ENCODE measurements at places on chromosomes 1 and 21. TPM values are rescaled to one million over a fixed set of nuclear protein-coding genes. Genes with fewer than 3 reads are reported as not detected.

- DNase-seq, result no peak
Measured at GRCh38 chr1:224170748-224171478, 12.1 kb upstream of the DEGS1 start.

GRCh38 chr1:201531551-201532425 lies 7.1 kb upstream of the NAV1 start:
- no peak for DNase-seq

- no peak for DNase-seq
Measured at GRCh38 chr1:59699227-59699847, 115.4 kb upstream of the HOOK1 start.

- no peak for DNase-seq
Measured at GRCh38 chr1:58816747-58817221, 32.9 kb upstream of the JUN start.

GRCh38 chr1:61085983-61086644 lies 3.8 kb downstream of the NFIA start:
- no peak for DNase-seq

GRCh38 chr1:19808351-19808750 lies 6.7 kb downstream of the RNF186 start:
- DNase-seq, result no peak

CHI3L2 gene
- total RNA-seq, result not detected

GRCh38 chr1:210727709-210728108 lies 399.0 kb downstream of the HHAT start:
- DNase-seq, result no peak

DNA sequence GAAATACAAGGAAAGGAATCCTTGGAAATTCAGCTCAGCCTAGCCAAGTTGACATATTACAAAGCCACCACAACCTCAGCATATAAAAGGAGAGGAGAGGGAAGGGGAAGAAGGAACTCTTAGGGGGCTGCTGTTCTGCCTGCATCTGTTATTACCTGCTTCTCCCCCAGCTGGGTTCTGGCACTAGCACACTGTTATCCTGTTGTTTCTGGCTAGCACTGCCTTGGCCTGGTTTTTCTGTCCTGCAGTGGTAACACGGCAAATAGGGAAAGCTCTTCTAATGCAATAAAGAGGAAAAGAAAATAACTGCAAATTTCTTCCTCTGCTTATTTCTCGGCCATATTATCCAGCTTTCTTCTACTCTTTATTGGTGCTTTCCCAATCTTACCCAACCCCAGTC lies 16.5 kb upstream of the VCAM1 start:
- no peak for DNase-seq

DNA sequence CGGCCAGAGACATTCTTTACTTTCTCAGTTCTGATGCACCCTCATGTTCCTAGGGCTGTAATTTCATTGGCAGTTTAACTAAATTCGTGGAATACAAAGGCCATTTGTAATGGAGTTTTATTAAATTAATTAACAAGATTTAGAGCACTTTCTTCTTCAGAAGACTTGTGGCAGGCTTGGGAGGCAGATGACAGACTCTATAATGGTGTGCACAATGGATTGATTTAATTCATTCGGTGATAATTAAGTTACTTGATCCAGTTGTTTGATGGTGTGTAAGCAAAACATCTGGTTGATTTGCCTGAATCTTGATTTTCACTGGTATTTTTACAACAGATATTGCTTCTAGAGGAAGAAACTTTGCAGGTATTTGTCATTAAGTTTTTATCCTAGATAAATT lies 361.9 kb upstream of the GREM2 start:
- DNase-seq, result no peak

- no peak for DNase-seq
Measured at GRCh38 chr1:198352975-198353695, 187.3 kb downstream of the ATP6V1G3 start.

- no peak for DNase-seq
Measured at GRCh38 chr1:218297461-218297860, 12.4 kb downstream of the RRP15 start.

AVPR1B gene
- total RNA-seq, result not detected

GRHL3 gene
- not detected for total RNA-seq

TMPRSS3 gene
- not detected for total RNA-seq

DNA sequence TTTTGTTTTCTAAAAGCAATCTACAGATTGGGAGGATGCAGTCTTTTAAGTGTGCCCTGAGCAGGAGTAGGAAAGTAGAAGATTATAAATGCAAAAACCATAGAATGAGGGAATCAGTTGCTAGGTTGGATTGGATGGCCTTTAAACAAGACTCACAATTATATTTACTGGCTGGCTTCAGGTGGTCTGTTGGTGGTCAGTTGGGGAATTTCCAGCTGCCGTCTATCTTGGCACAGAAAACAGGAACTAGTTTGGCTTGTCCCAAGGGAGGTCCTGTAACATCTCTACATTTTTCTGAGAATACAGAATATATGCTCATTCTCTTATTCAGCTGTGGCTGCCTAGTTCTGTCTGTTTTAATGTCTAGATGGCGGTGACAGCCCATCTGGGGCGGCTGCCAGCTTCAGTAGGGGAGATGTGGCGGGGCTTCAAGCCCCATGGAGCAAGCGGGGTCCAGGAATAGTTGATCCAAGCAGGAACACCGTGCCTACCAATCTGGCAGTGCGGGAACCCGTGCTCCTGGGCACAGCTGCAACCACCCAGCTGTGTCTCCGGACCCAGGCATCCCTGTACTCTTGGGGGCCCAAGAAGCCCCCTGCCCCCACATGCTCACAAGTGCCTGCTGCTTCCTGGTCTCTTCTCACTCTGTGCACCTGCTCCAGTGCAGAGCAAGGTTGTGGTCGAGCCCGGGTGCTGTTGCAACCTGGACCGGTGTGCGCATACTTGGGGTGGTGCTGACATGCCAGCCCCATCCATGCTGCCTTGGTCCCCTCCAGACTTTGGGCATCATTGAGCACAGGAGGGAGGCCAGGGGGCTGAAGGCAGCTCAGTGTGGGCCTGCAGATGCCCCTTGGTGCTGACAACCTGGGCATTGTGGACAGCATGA lies 1182.6 kb downstream of the AMY1C start:
- DNase-seq, result no peak

- no peak for DNase-seq
Measured at GRCh38 chr1:19036813-19037605, 80.5 kb upstream of the IFFO2 start.

DNA sequence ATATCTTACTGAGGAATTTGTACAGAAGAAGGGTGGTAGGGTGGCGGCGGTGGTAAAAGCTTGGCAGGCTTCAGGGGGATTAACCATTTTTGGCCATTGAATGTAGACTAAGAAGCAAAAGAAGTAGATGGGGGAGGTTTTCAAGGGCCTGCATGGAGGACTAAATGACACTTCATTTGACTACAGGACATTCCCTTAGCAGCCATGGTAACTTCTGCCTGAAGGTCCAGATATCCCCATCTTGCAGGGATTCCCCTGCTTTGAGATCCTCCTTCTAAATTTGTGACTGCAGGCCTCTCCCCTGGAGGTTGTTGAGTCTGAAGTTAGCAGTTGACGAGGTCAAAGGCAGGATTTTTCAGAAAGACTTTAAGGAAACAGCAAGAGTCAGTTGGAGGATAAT lies 4.8 kb downstream of the VASH2 start:
- DNase-seq, result no peak

RAP1GAP gene
- not detected for total RNA-seq

DNA sequence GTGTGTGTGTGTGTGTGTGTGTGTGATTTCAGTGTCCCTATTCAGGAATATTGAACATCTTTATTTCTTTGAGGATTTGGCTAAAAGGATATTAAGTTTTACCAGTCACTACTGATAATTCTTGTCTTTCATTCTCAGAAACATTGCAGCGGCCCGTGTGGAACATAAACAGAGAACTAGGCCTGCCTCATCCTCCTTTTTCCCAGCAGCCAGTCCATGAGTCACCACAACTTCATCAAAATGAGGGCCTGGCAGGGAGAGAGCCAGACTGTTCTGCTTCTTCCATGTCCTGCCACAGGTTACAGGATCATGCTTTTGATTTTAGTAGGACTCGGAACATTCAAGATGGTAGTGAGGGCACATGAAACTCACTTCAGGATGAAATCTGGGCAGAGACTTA lies 50.7 kb downstream of the LRIG2 start:
- no peak for DNase-seq

- no peak for DNase-seq
Measured at GRCh38 chr1:233237647-233238046, 57.9 kb downstream of the PCNX2 start.

DNA sequence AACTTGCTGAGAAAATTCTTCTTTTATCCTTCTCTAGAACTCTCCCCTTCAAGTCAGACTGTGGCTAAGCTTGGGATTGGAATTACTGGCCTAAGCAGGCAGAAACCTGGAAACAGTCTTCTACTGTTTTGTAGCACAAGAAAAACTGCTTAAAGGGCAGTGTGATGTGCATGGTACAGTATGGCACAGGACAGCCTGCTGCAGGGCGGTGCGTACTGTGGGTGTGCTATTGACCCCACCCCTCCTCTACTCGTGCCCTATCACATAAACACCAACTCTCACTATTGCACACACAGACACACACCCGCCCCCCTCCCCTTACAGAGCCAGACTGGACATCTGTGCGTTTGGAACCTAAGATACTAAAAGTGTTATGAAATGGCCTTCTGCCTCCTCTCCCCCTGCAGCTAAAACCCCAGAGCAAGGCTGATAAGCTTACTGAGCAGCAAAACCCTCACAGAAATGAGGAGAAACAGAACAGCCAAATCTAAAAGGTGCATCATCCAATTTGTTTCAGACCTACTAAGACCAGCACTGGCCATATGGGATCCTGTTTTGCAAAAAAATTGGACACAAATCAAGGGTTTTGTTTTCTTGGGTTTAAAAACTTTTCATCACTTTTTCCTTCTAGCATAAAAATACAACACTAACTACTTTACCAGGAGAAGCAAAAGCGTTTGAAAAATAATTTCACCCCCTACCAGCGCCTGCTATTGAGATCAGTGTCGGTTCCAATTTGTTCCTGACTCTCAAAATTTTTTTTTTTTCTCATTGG lies 355.8 kb upstream of the LYPLAL1 start:
- DNase-seq, result no peak

GRCh38 chr1:155938220-155938627 lies 3.2 kb upstream of the RXFP4 start:
- peak; percentile 70 for DNase-seq

DNA sequence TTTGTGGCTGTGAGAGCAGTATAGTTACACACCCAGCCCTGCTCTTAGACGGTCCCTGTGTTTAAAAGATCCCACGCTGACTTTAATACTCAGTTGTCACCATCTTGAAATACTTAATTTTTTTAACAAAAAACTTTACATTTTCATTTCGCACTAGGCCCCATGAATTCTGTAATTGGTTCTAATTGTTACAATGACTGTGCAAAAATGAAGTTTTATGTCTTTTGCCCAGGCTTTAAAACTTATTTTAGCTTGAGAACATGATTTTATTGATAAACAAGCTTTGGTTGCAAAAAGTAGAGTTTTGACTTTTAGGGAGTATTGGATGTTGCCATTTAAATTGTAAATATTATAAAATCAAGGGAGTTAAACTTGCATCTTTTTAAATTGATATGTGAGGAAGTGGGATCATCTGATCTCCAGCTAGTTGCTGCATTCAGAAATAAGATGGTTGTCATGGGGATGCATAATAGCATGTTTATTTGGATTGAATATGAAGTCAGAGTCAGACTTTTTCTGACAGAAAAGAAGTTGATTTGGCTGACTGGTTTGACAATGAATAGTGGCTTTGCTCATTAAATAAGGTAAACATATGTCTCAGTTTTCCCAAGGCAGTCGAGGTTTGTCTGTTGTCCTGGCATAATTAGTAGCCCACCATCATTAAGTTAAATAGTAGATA lies 23.0 kb upstream of the CRP start:
- no peak for DNase-seq

DNA sequence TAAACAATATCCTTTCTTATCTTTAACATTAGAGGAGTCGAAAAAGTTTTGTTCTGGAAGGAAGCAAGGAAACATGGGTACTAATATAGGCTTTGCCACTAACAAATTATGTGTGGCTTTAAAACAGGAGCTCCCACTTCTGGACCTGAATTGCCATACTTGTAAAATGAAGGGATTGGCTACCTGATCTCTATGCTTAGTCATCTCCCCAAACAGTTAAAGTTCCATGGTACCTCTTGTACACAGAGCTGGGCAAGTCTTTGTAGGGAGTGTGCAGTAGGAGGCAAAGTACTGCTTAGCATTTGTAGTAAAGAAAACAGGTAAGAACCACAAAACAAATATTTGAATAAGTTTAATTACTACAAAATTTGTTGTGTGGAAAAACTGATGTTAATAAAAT lies 81.3 kb downstream of the MAST2 start:
- DNase-seq, result no peak

KCNK2 gene
- total RNA-seq, result 0.05 TPM

GRCh38 chr1:183896466-183897048 lies 91.6 kb downstream of the RGL1 start:
- no peak for DNase-seq

- no peak for DNase-seq
Measured at GRCh38 chr21:35488946-35489345, 439.8 kb upstream of the RUNX1 start.

DNA sequence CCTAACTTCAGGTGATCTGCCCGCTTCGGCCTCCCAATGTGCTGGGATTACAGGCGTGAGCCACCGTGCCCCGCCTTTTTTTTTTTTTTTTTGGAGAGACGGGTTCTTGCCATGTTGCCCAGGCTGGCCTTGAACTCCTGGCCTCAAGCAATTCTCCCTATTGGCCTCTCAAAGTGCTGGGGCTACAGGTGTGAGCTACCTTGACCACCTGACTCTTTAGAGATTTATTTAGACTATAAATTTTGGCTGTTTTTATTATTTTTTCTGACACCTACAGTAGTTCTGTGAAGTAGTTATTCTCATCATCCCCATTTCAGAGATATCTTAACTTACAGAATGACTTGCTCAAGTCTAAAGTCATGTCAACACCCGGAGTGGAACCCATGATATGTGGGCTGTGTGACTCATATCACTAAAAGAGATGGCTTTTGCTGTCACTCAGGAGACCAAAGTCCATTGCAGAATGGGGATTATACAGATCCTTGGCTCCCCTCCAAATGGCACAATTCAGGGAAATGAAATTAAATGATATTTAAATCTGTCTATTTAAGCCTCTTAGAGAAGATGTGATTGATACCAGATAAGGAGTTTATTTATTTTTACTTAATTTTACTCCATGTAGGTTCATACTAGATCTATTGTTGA lies 93.2 kb downstream of the CTH start:
- DNase-seq, result no peak

- DNase-seq, result no peak
Measured at GRCh38 chr1:201324821-201325677, 41.7 kb downstream of the PKP1 start.

- DNase-seq, result peak; percentile 25
Measured at GRCh38 chr1:231951374-231951773, 324.8 kb downstream of the DISC1 start.

WDR77 gene
- total RNA-seq, result 34.8 TPM

GRCh38 chr1:67897270-67897949 lies 64.1 kb upstream of the GNG12 start:
- DNase-seq, result no peak

CATSPERE gene
- 2.3 TPM for total RNA-seq

GRCh38 chr1:226029093-226029496 lies 30.0 kb upstream of the SDE2 start:
- no peak for DNase-seq
